ENCODE measurements at places on chromosomes 4 and X. TPM values are rescaled to one million over a fixed set of nuclear protein-coding genes. Genes with fewer than 3 reads are reported as not detected.

Gene DGKK
- total RNA-seq, result not detected

Gene ZNF595
- 18.3 TPM for total RNA-seq

Gene IL1RAPL1
- 0.19 TPM for total RNA-seq

Gene HS6ST2
- 2.0 TPM for total RNA-seq

Gene RENBP
- 22.9 TPM for total RNA-seq

Gene CLNK
- total RNA-seq, result 2.8 TPM

Gene GPRASP2
- 11.4 TPM for total RNA-seq

Gene LRIT3
- total RNA-seq, result 0.25 TPM

Gene EDA
- 4.2 TPM for total RNA-seq

Gene CT45A10
- not detected for total RNA-seq

Gene PDLIM3
- total RNA-seq, result 19.6 TPM

Gene MAGEA9B
- total RNA-seq, result not detected

Gene RIPPLY1
- total RNA-seq, result 0.50 TPM

Gene MAGEA11
- not detected for total RNA-seq

Gene KLB
- not detected for total RNA-seq

Gene GAGE12G
- not detected for total RNA-seq

Gene NSG1
- total RNA-seq, result 9.5 TPM

Gene HSFX3
- total RNA-seq, result not detected

Gene SYTL5
- 0.69 TPM for total RNA-seq

Gene PCDH19
- total RNA-seq, result 0.66 TPM

Gene TSPAN7
- 44.9 TPM for total RNA-seq

Gene BTK
- 13.9 TPM for total RNA-seq

Gene SPON2
- 116 TPM for total RNA-seq

Gene SPACA5
- total RNA-seq, result not detected

Gene TRIM60
- not detected for total RNA-seq

Gene RBMXL3
- total RNA-seq, result not detected

Gene SLC2A9
- total RNA-seq, result 47.6 TPM

Gene ITGB1BP2
- total RNA-seq, result 1.8 TPM

Gene CPZ
- 2.6 TPM for total RNA-seq

Gene MAGEC2
- total RNA-seq, result not detected

Gene FRG2
- not detected for total RNA-seq

Gene APELA
- 0.25 TPM for total RNA-seq

Gene ZFX
- total RNA-seq, result 58.3 TPM

Gene ZNF157
- total RNA-seq, result 0.57 TPM

Gene UGT2B15
- not detected for total RNA-seq

Gene MAOB
- total RNA-seq, result 58.5 TPM

Gene MED14
- total RNA-seq, result 53.7 TPM

Gene PLP1
- total RNA-seq, result 2.4 TPM

Gene MORF4L2
- 250 TPM for total RNA-seq

Gene DYNLT3
- total RNA-seq, result 30.7 TPM

Gene TLR6
- total RNA-seq, result 6.1 TPM

Gene GRIA3
- total RNA-seq, result 1.4 TPM

Gene ABCG2
- total RNA-seq, result 4.7 TPM

All from kidney (tissue), 22 donors.